ENCODE measurements at places on chromosomes 7 and 10. TPM values are rescaled to one million over a fixed set of nuclear protein-coding genes. Genes with fewer than 3 reads are reported as not detected.

- DNase-seq, result no peak
These were observed 284.4 kb upstream of the IGFBP3 start for GRCh38 chr7:46205478-46205877.

DNA sequence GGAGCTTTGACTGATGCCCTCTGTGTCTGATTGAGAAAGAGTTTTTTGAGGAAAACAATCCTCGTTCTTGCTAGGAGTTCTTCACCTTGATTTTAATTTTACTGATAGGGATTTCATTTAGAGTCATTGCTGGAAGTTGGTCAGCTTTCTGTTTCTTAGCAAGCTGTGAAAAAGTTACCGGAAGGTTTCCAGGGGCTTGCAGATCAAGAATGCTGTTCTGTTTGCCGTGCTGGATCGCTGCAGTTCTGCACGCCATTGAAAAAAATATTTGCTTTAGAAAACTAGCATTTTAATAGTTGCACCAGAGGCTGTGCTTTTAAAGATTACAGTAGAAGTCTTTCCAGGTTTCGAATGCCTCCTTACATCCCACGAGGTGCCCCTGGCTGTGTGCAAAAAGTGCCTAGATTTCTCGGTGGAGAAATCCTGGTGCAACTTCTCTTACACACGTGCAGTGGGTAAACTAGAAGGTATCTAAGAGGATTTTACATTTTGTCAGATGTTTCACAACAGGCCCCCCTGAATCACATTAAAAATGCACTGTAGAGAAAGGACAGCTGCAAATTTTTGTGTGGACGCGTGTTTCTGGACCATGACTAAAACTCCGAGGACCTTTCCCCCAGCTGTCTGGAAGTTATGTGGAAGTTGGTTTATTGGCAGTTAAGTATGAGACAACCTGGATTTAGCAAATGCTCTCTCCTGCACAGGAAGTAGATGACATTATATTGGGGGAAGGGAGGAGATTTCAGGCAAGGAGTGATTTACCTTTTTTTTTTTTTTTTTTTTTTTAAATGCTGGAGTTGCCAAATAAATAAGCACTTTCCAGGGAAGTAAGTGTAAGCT is 5.8 kb downstream of the TCF7L2 start:
- no peak for DNase-seq

DNA sequence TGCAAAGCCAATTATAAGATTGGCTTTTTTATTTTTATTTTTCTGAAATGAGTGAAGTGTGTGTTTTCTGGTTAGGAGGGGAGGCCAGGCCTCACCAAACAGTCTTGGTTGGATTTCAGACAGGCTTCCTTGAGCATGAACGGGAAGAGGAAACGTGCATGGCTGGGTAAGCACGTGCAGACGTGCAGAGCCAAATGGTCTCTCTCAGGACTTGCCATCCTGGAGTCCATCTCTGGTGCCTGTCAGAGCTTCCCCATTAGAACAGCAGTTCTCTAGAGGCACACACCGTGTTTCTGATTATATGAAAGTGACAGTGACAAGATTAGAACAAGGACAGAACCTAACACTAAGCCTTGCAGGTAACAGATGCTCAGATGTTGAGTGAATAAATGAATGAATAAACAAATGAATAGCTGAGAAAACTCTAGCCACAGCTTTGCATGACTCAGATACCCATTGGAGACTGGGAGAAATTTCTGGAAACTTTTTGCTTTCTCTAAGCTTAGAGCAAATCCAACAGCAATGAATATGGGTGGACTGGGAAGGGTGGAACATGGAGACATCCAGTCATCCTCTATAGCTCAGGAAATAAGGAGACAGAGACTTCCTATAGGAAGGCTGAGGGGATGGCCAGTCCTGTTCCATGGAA is 11.8 kb upstream of the CALD1 start:
- no peak for DNase-seq

- DNase-seq, result peak; percentile 62
These were observed 89.6 kb downstream of the PODXL start for GRCh38 chr7:131466735-131467365.

DNA sequence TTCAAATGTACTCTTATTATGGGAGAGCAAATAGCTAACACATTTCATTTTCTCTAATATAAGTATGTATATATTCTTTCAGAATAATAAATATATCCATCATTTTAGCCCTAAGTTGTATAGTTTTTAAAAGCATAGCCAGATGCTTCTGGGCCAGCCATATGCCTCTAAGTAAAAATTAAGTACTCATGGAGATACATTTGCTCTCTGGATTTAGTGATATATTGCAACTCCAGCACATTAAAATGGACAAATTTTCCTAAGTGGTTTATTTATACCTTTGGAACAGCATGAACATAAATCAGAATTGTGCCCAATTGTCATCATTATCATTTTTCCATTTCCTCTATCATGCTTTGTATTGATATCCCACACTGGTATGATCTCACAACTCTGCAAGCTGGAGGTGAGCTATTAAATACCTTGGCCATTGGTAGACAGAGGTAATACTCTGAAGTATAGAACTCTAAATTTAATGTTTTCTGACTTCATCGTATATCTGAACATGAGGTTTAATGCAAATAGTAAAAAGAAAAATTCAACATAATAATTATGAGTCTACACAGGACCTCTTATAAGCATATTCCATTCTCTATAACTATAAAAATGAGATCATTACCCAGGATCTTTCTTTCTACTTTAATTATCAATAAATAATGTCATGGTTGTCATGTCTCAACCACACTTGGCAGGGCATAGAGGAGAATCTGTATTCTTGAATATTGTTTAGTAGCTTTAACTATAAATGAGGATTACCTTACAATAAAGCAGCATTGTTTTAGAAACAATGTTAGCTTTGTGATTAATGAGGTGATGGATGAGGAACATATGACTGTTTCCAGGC is 90.8 kb downstream of the AGMO start:
- DNase-seq, result no peak

DNA sequence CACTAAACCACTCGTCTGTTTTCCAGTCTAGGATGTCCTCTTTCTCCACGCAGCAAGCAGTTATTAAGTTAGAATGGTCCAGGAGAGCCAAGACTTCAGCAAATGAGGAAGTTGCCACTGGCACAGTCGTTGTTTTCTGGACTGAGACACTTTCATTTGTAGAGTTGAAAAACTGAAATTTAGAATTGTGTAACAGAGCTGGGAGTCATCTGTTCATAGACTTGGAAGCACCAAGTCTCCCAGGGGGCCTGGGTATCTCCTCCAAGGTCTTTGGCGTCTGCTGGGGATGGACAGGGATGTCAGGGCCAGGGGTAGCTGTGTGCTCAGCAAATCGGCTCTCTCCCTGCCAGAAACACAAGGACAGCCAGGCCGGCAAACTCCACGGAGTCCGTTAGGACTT is 208.4 kb downstream of the FANK1 start:
- DNase-seq, result no peak

DNA sequence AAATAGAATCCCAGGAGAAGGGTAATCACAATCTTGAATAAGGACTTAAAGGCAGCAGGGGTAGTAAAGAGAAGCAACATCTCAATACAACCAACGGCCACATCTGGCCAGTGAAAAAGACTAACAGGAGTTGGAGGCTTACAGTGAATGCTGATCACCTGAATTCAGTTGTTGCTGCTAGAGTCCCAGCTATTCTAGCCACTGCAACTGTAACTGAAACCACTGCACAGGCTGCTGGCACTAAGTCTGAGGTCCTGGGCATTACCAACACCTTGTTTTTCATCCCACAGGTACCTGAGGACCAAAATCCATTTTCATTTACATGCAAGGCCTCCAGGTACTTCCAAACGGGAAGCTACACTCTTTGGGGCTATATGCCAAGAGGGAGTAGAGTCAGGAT is 44.4 kb downstream of the TPK1 start:
- DNase-seq, result no peak

GRCh38 chr10:871951-872403 is 59.5 kb downstream of the LARP4B start:
- no peak for DNase-seq

GRCh38 chr10:129646973-129647372 is 179.9 kb downstream of the MGMT start:
- no peak for DNase-seq

DNA sequence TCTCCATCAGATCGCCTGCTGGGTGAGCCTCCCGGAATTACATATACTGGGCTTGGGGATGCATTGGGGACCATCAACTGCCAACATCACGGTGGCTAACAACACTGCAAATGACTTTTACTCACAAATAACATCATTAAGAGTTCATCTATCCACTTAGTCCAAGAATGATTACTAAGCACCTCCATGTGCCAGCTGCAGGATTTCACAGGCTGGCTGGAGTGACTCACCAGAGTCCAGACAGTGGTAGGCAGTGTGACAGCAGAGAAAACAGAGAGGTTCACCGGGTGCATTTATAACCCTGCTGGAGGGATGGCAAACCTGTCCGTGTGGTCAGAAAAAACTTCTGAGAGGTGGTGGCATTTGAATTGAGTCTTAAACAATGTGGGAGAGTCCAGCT is 3.2 kb upstream of the IGFBP3 start:
- DNase-seq, result peak; percentile 63

DNA sequence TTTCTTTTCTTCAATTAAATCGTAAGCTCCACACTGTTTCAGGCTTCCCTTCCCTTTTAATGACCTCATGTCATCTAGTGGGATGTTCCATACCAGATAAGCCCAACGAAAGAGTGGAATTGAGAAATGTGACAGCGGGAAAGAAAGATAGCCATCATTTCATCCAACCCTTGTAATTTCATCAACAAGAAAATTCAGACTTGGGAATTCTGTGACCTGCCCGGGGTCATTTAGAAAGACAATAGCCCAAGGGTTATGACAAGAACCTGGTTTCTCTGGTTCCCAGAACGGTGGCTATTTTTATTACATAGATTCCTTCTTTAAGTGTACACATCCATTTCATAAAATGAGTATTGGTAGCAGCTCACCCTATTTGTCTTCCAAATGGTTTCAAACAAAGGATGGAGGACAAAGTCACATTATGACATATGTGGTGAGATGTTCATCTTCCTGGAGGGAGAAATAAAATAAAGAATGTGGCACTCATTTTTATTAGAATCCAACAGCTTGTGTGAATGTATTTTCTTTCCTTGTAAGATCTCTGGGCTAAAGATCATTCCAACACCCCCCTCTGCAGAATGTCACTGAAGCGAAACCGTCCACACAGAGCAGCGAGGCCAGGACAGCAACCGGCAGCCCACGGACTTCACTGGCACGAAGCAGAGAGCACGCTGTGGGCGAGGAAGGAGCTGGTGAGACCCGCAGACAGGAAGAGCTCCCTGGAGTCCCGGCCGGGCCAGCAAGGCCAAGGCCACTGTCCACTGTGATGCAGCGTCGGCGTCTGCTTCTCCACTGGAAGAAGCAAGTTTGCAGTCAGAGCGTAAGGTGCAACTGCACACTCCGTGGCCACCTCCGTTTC is 199.9 kb downstream of the KLF6 start:
- no peak for DNase-seq

Gene PCDH15
- total RNA-seq, result not detected

Gene GFRA1
- total RNA-seq, result 10.3 TPM

Gene ADCY1
- 5.8 TPM for total RNA-seq

Gene CDK5
- total RNA-seq, result 6.6 TPM

Gene GHRHR
- total RNA-seq, result 1.3 TPM

Gene EN2
- not detected for total RNA-seq

Gene MACROH2A2
- 5.3 TPM for total RNA-seq

Gene ERVW-1
- total RNA-seq, result not detected
